Placental pericyte (primary cell): ENCODE measurements at places on chromosomes 3 and 15. TPM values are rescaled to one million over a fixed set of nuclear protein-coding genes. Genes with fewer than 3 reads are reported as not detected.

Gene PDE12
- total RNA-seq = 17.3 and 51.5 TPM in 2 replicates

Gene GOLGA8O
- total RNA-seq = 0.43 and 0.44 TPM in 2 replicates

Gene KLHDC8B
- 17.8 and 41.6 TPM in 2 replicates for total RNA-seq

Gene CMTM8
- not detected in 2 replicates for total RNA-seq

Gene MEGF11
- total RNA-seq = under 0.01 TPM in 1 of 2 replicates, not detected in the other

Gene C3orf20
- total RNA-seq = under 0.01 and 0.22 TPM in 2 replicates

Gene IQCF2
- not detected in 2 replicates for total RNA-seq
